ENCODE measurements at places on chromosomes 13 and 19. TPM values are rescaled to one million over a fixed set of nuclear protein-coding genes. Genes with fewer than 3 reads are reported as not detected.
A peak's percentile ranks its signal among the peaks of the same experiment; 100 is the strongest.

GRCh38 chr19:19866611-19867248 is 1.0 kb downstream of the ZNF253 start:
- H3K27me3 ChIP-seq: no peaks in the 10 kb centered on the region
- H3K27ac ChIP-seq: peak overlapping the region; percentile 98
- peak; percentile 77 for DNase-seq
- peaks cover 24% of the 10 kb centered on the region for H3K4me1 ChIP-seq
- peak overlapping the region; percentile 99 for H3K4me3 ChIP-seq
- peaks cover 4% of the 10 kb centered on the region for H3K36me3 ChIP-seq

The CYP4F11 gene
- not detected for total RNA-seq

DNA sequence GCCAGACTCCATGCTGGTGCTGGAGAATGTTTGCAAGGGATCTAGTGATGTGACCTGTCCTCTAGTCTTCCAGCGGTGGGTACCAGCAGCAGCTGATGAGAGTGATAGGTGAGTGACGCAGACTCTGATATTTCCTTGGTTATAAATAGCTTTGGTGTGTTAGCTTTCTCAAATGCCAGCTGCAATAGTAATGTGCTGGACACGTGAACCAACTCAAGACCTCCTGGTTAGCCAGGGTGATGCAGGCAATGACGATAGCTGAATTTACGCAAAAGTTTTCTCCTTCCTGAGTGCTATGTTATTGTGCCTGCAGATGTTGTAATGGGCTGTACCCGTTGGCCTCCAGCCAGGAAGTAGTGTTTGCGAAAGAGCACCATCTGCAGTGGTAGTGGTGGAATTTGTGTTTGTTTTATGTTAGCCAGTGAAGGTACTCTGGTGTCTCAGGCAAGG is 129.5 kb downstream of the CYSLTR2 start:
- no peak for DNase-seq
- no peak overlapping the region for H3K4me3 ChIP-seq
- peaks cover 4% of the 10 kb centered on the region for H3K36me3 ChIP-seq
- H3K27ac ChIP-seq: no peak overlapping the region
- no peaks in the 10 kb centered on the region for H3K4me1 ChIP-seq

- no peak overlapping the region for H3K4me3 ChIP-seq
- H3K27me3 ChIP-seq: peaks cover 25% of the 10 kb centered on the region
- no peaks in the 10 kb centered on the region for H3K4me1 ChIP-seq
- H3K27ac ChIP-seq: no peak overlapping the region
- H3K36me3 ChIP-seq: no peaks in the 10 kb centered on the region
- DNase-seq: no peak
These were observed 299.5 kb downstream of the ZNF536 start for GRCh38 chr19:30671622-30672051.

DNA sequence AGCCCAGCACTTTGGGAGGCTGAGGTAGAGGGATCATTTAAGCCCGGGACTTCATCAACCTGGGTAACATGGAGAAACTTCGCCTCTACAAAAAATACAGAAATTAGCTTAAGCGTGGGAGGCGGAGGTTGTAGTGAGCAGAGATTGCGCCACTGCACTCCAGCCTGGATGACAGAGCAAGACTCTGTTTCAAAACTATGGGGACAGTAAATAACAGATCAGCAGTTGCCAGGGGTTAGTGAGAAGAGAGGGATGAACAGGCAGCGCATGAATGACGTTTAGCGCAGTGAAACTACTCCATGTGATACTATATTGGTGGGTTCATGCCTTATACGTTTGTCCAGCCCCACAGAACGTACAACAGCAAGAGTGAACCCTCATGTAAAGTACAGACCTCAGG is 7.1 kb upstream of the ICAM3 start:
- H3K4me3 ChIP-seq: no peak overlapping the region
- DNase-seq: no peak
- H3K27me3 ChIP-seq: no peaks in the 10 kb centered on the region

DNA sequence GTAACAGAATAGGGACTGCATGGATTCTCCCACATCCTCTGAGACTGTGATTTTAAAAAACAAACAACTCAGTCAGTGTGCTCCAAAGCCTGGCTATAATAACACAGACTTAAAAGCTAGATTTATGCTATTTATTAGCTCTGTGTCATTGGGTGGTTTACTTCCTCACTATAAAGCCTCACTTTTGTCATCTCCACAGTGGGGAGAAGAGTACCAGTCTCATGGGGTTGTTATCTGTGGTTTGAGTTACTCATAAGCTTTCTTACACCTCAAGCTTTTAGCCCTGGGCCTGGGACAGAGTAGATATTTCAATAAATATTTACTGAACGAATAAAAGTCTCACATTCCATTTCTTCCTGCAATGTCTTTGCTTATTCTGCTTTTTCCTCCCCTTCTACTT is 5.3 kb downstream of the RNASEH2B start:
- H3K27me3 ChIP-seq: no peaks in the 10 kb centered on the region
- peaks cover 2% of the 10 kb centered on the region for H3K36me3 ChIP-seq
- H3K27ac ChIP-seq: peak overlapping the region; percentile 6
- DNase-seq: no peak
- H3K4me3 ChIP-seq: no peak overlapping the region

- DNase-seq: no peak
- H3K4me3 ChIP-seq: no peak overlapping the region
- no peaks in the 10 kb centered on the region for H3K4me1 ChIP-seq
- no peaks in the 10 kb centered on the region for H3K27me3 ChIP-seq
- no peaks in the 10 kb centered on the region for H3K36me3 ChIP-seq
These were observed 417.8 kb upstream of the DACH1 start for GRCh38 chr13:72284791-72285190.

The GJB2 gene
- 5.0 TPM for total RNA-seq

The ZNF729 gene
- not detected for total RNA-seq

GRCh38 chr13:110262508-110263291 is 44.3 kb downstream of the COL4A1 start:
- no peaks in the 10 kb centered on the region for H3K36me3 ChIP-seq
- no peak overlapping the region for H3K27ac ChIP-seq
- no peak for DNase-seq
- H3K27me3 ChIP-seq: peaks cover 28% of the 10 kb centered on the region
- no peak overlapping the region for H3K4me3 ChIP-seq

DNA sequence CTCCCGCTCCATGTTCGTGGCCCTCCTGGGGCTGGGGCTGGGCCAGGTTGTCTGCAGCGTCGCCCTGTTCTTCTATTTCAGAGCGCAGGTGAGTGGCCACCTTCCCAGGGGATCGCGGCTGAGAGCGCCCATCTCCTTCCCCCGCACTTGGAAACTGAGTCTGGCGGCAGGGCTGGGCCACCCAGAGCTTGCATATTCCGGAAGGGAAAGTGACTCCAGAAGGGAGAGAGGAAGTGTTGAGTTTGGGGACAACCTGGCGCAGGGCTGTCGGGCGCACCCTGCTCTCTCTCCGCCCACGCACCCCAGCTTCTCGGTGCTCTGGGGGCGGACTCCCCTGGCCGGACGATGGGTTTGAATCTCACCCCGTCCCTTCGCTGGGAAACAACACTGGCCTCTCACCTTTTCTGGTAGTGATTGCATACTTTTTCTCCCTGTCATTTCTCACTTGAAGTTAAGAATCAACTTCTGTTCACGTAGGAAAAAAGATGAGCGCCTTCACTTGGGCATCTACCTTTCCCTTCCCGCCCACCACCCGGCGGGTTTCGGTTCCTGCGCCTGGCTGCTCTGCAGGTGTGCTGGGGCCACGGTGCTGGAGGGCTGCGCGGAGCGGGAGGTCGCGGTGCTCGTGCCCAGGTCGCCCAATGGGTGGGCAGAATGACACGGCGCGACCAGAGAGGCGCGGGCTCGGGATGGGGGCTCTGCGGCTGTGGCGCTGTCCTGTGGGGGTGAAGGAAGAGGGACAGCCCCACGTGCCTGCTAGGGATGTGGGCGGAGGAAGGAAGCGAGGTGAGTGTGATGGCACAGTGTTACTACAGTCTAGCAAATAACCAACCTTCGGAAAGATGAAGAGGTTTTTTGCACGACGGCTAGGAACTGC is 721 bp downstream of the TNFSF11 start:
- H3K27ac ChIP-seq: peak overlapping the region; percentile 55
- H3K27me3 ChIP-seq: peaks cover 26% of the 10 kb centered on the region
- H3K4me1 ChIP-seq: peaks cover 34% of the 10 kb centered on the region
- H3K36me3 ChIP-seq: no peaks in the 10 kb centered on the region

The FFAR3 gene
- 1.1 TPM for total RNA-seq

- H3K36me3 ChIP-seq: no peaks in the 10 kb centered on the region
- peaks cover 11% of the 10 kb centered on the region for H3K4me1 ChIP-seq
- peaks cover 8% of the 10 kb centered on the region for H3K27me3 ChIP-seq
- no peak for DNase-seq
- no peak overlapping the region for H3K27ac ChIP-seq
These were observed 72.9 kb downstream of the TEX29 start for GRCh38 chr13:111393221-111393790.

- DNase-seq: no peak
- H3K27ac ChIP-seq: no peak overlapping the region
- H3K4me3 ChIP-seq: no peak overlapping the region
These were observed 379.4 kb downstream of the KLF12 start for GRCh38 chr13:73754727-73755292.

- peaks cover 18% of the 10 kb centered on the region for H3K4me1 ChIP-seq
- no peak overlapping the region for H3K4me3 ChIP-seq
- H3K36me3 ChIP-seq: peaks cover 27% of the 10 kb centered on the region
- DNase-seq: no peak
- peak overlapping the region; percentile 55 for H3K27ac ChIP-seq
- no peaks in the 10 kb centered on the region for H3K27me3 ChIP-seq
These were observed 16.2 kb downstream of the TMTC4 start for GRCh38 chr13:100658363-100658762.

- H3K27ac ChIP-seq: no peak overlapping the region
- DNase-seq: peak; percentile 42
- peaks cover 26% of the 10 kb centered on the region for H3K27me3 ChIP-seq
- H3K36me3 ChIP-seq: no peaks in the 10 kb centered on the region
These were observed 87.4 kb upstream of the ARHGEF7 start for GRCh38 chr13:111027458-111028439.

The ZNF564 gene
- total RNA-seq: 6.5 TPM

DNA sequence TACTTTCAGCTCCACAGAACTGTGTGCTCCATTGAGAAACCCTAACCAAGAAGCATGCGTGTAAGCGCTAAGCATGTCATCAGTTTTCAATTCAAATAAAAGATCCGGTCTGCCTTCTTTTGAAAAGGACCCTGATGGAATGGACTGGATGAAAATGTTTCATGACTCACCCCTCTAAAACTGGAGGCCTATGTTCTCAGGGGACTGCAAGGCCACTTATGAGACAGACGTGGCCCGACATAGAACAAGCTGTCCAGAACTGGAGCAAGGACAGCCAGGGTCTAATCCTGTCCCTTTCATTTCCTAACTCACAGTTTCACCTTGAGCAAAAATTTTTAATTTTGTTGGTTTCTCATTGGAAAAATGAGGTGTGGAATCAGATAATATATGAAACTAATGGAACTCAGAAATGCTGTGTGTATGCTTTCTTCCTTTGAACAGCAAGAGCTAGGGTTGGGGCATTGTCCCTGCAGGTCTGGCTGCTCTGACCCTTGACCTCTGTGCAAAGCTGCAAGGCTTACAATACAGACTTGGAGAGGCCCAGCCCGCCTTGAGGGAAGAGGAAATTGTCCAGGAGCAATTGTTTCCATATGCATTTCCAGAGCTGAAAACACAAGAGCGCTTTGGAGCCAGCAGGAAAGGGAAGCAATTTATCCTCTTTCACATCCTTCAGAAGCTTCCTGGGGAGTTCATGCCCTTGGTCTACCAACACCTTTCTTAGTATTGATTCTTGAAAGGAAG is 553.4 kb upstream of the KLF12 start:
- H3K27me3 ChIP-seq: no peaks in the 10 kb centered on the region
- no peaks in the 10 kb centered on the region for H3K4me1 ChIP-seq
- H3K4me3 ChIP-seq: no peak overlapping the region
- no peaks in the 10 kb centered on the region for H3K36me3 ChIP-seq

DNA sequence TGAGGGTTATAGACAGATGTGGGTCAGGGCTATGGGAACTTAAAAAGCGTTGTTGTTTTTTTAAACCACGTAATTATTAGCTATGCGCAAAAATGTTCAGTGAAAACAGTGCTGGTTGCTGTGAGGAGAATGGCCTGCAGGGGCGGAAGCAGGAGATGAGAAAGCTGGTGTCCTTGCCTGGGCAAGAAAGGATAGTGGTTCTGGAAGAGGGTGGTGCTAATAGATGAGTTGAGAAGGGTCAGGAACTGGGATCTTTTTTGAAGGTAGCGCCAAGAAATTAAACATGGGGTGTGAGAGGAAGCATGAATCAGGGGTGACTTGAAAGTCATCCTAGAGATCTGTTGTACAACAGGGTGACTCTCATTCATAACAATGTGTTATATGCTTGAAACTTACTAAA is 4.8 kb upstream of the SMG9 start:
- no peak overlapping the region for H3K4me3 ChIP-seq
- DNase-seq: no peak
- H3K36me3 ChIP-seq: peaks cover 27% of the 10 kb centered on the region
- H3K4me1 ChIP-seq: peaks cover 57% of the 10 kb centered on the region
- no peaks in the 10 kb centered on the region for H3K27me3 ChIP-seq
- H3K27ac ChIP-seq: peak overlapping the region; percentile 14

Measured in activated CD4-positive, alpha-beta memory T cell treated with anti-CD3 and anti-CD28 coated beads for 36 hours (primary cell).